NT2/D1 (cell line): ENCODE measurements at places on chromosomes 16 and 17.

GRCh38 chr17:49101054-49101534 is 31.5 kb upstream of the B4GALNT2 start:
- no peak for DNase-seq

DNA sequence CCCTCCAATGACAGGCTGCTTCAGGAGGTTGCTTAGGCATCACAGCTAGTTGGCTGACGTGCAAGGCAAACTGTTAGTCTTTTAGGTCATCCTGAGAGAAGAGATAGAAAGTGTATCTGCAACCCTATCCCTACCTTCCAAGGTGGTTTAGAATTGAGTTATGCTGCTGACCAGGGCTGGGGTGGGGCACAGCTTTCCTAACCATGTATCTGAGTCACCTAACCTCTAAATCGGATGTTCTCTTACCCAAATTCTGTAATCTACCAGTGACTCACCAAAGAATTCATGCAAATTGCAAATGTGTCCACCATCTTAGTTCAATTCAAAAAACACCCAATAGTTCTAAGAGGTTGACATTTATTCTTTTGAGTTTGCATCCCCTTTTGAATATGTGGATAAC is 107.2 kb upstream of the DYNLRB2 start:
- DNase-seq: no peak

DNA sequence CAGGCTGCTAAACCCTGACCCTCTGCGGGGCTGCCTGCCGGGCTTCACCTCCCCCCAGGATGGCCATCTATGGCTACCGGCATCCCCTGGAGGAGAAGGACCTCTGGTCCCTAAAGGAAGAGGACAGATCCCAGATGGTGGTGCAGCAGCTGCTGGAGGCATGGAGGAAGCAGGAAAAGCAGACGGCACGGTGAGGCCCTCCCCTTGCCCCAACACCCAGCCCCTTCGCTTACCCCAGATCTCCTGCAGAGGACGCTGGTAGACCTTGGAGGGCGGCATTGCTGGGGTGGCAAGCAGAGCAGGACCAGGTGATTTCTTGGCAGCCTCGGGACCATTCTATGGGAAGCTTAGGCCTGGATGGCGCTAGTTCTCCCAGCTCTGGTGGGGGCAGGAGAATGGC is 24.5 kb downstream of the ABCC3 start:
- no peak for DNase-seq

DNA sequence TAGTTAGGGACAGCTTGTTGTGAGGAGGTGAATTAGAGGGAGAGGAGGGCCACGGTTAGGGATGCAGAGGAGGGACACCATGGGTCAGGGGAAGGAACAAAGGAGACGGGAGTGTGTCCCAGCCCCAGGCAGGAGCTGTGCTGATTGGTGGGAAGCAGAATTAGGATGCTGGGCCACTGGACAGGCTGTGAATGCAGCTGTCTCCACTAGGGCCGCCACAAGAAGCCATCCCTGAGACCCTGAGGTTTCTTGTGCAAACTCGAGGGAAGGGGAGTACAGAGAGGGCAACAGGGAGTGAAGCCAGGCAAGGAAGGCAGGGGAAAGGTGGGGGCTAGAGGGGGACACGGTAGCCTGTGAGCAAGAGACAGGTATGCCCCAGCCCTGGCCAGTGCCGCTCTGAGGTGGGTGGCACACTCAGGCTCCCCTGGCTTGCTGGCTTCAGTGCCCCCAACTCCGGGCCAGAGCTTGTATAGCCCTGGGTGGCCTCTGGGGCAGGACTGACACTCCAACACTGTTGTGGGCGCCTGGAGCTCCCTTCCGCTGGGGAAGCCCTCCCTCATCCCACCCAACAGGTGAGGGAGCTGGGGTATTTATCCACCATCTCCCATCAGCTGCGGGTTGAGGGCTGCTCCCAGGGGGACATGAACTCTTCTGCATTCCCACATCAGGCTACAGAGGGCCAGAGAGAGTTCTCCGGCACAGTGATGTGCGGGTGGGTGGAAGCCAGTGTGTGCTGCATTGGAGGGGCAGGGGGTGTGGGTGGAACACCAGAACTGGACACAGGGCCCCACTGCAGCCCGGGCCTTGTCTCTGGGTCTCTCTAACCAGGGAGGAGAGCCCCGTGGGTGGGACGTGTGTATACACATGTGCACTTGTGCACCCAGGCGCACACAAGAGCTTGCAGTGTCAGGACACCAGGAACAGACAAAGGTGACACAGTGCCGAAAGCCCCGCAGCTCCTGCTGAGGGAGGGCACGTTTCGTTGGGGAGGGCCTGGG is 8.3 kb upstream of the SPPL2C start:
- no peak for DNase-seq

GRCh38 chr16:7912132-7912531 is 579.5 kb downstream of the RBFOX1 start:
- no peak for DNase-seq

- peak; percentile 18 for DNase-seq
These were observed 11.1 kb upstream of the SLC5A11 start for GRCh38 chr16:24834459-24835335.

GRCh38 chr16:30659507-30660423 is 1.5 kb downstream of the FBRS start:
- DNase-seq: peak; percentile 13

- no peak for DNase-seq
These were observed 14.4 kb downstream of the SYCE1L start for GRCh38 chr16:77213542-77214106.
